ENCODE measurements at places on chromosomes 3 and 15.

- no peak for DNase-seq
Measured at GRCh38 chr3:49718858-49719213, 648 bp downstream of the AMIGO3 start.

DNA sequence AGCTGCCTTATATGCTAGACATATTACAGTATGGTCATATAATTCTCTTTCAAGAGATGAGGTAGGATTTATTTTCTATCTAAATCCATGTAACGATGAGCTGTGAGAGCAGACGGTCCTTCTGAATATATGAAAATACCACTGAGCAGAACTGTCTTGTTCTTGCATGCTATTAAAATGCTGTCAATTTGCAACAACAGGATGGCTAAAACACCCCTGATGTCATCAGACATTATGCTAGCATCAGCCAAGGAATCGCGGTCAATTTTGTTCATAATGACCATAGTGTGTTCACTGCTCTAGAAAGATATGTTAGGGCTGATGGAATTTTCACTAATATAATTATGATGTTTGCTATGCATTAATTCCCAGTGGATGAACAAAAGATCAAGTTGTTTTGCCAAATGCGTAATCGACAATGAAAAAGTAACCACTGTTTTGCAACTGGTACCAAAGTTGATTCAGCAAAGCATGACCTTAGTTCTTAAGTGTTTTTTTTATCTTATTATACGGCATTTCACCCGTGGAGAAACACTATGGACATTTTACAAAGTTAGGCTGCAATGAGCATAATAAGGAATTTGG lies 765.4 kb upstream of the NR2F2 start:
- no peak for DNase-seq

DNA sequence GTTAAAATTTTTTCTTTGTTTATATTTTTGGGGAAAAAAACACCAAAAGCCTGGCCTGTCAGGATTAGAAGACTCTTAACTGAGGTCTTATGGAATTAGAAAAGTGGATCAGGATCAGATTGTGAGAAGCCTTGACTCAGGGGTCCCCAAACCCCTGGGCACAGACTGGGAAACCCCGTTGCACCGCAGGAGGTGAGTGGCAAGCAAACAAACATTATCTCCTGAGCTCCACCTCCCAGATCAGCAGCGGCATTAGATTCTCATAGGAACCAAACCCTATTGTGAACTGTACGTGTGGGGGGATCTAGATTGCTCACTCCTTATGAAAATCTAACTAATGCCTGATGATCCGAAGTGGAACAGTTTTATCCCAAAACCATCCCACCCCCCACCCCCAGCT lies 117.2 kb downstream of the TCF12 start:
- no peak for DNase-seq

GRCh38 chr3:139577909-139578308 lies 38.4 kb upstream of the RBP1 start:
- DNase-seq: no peak

- DNase-seq: no peak
Measured at GRCh38 chr15:55475842-55476241, 32.2 kb downstream of the DNAAF4 start.

DNA sequence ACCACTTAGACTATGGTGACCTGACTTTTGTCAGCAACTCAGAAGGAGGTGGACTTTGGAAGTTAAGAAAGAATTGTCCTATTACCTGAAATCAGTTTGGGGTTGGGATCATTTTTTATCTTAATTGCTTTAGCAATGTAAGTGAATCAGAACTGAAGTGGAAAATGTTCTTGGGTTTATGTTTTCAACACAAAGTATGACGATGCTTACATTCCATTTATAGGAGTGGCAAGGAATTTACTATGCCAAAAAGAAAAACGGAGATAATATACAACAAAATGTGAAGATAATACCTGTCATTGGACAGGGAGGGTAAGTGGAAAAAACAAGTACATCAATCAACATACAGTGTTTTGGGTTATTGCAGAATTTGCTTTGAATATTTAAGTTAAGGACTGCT lies 116.1 kb downstream of the PDE8A start:
- DNase-seq: no peak

- DNase-seq: peak; percentile 81
Measured at GRCh38 chr3:119637679-119638477, 22.5 kb downstream of the POPDC2 start.

DNA sequence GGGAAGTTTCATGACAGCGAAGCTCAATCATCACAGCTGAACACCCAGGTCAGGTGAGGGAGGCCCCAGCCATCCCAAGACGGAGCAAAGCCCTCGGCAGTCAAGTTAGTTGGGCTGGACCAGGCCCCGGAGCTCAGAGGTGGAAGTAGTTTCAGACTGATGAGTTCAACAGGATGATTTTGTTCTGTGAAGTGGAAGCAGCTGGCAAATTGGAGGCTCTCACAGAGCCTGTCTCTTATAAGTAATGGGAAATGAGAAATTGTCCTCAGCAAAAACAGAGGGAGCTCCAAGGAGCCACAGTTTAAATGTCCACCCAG lies 245.1 kb downstream of the XXYLT1 start:
- DNase-seq: no peak

DNA sequence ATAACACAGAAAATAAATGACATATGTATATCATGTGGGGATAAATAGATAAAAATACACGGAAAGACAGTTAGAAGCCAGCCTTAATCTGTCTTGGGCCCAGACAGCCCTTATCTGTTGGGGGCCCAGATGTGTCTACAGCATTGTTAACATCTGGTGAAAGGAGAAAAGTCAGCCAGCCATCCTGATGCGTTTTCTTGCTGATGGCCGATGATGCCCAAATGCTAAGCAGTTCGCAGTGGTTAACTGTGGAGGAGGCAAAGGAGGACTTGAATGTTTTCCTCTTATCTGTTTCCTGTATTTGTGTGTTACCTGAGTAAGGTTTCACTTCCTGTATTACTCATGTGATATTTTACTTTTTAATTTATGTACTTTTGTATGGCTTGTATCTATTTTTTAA lies 46.2 kb downstream of the NOX5 start:
- DNase-seq: no peak

- no peak for DNase-seq
Measured at GRCh38 chr3:177286034-177286433, 88.8 kb upstream of the TBL1XR1 start.

DNA sequence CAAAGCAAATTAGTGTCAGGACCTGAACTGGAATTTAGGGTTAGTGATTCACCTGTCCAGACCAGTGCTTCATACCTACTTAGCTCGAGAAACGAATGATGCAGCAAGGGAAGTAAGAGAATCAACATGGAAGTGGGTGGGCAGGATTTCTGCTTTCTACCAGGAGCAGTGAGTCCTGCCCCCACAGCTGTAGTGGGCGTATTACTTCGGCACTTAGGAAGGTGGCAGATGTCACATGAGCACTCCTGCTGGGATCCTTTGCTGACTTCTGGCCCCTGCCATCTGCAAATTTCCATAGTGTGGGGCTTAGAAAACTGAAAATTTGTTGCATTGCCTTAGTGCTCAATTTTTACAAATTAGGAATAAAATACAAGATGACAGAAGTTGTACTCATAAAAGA lies 31.2 kb downstream of the RYR3 start:
- no peak for DNase-seq

- no peak for DNase-seq
Measured at GRCh38 chr3:39801216-39801615, 8.2 kb upstream of the MYRIP start.

DNA sequence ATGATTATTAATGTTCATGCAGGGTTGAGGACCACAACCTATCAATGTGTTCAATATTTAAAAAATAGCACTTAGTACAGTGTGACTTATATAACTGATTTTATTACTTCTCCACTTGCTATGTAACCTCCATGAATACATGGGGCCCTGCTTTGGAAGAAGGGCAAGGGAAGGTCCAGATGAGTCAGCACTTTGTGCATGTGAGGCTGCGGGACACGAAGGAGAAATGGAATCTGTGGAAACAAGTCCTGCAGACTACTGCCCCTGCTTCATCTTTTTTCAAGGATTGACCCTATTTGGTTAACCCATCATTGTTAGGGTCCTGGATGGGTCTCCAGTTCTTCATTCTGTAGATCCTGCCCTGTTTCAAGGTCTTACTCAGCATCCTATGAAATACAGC lies 1.6 kb downstream of the NXPE3 start:
- peak; percentile 76 for DNase-seq

DNA sequence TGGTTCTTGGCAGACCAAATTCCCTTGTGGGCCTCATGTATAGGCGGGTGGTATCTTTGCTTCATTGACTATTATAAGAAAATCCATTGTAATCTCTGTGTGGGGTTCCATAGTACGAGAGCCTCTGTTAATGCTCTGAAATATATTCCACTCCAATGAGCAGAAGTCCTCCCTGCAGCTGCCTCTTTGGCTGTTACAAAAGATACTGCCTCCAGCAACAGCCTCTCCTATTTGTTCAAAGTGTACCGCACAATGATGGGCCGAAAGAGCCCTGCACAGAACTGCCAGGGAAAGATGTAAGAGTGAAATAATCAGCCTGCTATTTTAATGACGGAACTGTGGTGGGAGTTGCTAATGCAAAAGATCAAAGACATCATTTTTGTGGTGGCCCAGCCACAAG lies 48.9 kb downstream of the GRK7 start:
- no peak for DNase-seq

GRCh38 chr3:63405882-63406281 lies 127.8 kb downstream of the SYNPR start:
- no peak for DNase-seq

- DNase-seq: no peak
Measured at GRCh38 chr3:10772271-10773161, 43.5 kb upstream of the SLC6A11 start.

DNA sequence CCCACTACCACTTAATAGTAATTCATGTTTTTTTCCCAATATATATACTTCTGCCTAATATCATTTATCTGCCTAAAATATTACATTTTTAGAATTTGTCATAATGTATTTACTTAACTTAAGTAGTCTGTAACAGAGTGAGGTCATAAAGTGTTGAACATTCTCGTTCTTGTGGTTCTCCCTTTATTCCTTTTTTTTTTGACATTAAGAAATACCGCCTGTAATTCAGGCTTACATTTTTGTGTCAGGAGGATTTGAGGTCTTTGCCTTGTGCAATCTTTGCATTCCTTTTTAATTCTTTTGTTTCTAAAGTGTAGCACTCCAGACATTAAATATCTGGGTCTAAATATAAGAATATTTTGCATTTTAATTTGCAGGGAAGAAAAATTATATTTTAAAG lies 315.4 kb downstream of the PTPRG start:
- DNase-seq: no peak

DNA sequence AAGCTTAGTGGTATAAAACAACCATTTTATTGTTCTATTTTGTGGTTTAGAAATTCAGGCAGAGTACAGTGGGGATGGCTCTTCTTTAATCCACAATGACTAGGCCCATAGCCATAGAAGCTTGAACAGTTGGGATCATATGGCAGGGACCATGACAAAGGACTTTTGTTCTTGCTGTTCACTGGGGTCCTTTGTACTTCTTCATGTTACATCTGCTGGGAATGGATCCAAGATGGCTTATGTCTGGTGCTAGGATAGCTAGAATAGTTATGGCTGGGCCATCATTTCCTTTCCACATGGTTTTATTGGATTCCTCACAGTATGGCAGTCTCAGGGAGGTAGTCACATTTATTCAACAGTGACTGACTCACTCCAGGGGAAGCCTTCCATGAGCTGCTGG lies 427.9 kb upstream of the AGTR1 start:
- no peak for DNase-seq

GRCh38 chr3:46477756-46478155 lies 13.1 kb upstream of the LTF start:
- no peak for DNase-seq

- DNase-seq: no peak
Measured at GRCh38 chr3:37598808-37599581, 262.7 kb upstream of the CTDSPL start.

DNA sequence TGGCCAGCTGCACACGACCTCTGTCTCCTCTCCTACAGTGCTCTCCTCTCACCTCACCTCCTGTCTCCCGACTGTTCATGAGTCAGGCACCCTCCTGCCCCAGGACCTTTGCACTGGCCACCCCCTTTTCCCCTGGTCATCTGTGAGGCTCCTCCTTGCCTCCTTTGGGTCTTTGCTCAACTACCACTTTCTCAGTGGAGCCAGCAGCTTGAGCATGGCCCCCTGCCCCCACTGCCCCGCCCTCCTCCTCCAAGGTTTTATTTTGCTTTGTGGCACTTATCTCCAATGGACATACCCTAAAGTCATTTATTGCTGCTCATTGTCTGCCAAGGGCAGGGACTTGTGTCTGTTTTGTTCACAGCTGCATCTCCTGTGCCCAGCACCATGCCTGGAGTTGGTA lies 64.3 kb downstream of the MGLL start:
- DNase-seq: no peak

DNA sequence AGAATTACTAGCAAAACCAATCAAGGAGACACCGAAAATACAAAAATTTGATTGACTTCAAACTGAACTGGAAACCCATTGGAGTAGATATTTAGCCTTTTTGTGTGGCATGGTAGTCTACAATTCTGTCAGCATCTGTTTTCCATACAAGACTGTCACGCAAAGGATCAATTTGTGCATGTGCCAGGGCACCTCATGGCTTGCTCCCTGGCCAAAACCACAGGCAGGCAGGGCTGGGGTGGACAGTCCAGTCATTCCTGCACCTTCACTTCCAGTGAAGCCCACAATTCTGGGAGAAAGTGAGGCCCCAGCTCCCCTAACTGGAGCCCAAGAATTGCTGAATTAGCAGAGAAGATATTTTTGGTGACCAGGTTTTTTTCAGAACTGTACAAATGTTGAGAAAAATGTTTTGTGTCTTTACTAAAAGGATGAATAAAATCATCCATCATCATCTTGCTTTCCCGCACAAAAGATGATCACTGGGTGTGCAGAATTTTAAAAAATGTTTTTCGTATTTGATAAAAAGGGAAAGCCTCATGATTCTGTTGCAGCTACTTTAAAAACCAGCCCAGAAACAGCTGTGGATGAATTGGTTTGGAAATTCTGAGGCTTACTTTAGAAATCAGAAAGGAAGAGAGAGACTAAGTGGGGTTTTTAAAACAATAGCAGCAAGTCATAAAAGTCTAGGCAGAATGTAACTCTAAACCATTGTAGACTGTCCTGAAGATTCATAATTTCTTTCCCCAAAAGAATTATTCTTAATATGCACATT lies 86.4 kb downstream of the PCCB start:
- DNase-seq: no peak

DNA sequence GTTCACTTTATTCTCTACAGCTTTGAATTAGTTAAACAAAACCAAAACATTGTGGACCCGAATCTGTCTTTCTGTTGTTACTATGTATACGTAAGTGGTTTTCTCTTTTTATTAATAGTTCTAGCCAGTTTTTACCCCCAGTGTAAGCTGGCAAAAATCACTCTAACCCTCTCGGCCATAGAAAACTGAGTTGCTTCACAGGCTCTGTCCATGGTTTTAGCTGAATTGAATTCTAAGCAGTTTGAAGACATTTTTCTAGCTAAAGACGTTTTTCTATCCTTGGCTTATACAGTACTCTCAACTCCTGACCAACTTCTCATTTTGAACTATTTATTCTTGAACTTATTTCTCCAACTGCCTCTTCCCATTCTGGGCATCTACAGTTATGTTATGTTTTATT lies 62.9 kb downstream of the CDIN1 start:
- DNase-seq: no peak

All from hepatic stellate cell (primary cell).